ENCODE measurements at places on chromosomes 5 and 9. TPM values are rescaled to one million over a fixed set of nuclear protein-coding genes. Genes with fewer than 3 reads are reported as not detected.

GRCh38 chr5:43750809-43751208 is 147.8 kb downstream of the NNT start:
- no peak overlapping the region for H3K4me3 ChIP-seq
- H3K27me3 ChIP-seq: no peaks in the 10 kb centered on the region
- DNase-seq: no peak
- H3K27ac ChIP-seq: no peak overlapping the region
- H3K4me1 ChIP-seq: no peaks in the 10 kb centered on the region

Gene RPL12
- total RNA-seq: 1,078 TPM

DNA sequence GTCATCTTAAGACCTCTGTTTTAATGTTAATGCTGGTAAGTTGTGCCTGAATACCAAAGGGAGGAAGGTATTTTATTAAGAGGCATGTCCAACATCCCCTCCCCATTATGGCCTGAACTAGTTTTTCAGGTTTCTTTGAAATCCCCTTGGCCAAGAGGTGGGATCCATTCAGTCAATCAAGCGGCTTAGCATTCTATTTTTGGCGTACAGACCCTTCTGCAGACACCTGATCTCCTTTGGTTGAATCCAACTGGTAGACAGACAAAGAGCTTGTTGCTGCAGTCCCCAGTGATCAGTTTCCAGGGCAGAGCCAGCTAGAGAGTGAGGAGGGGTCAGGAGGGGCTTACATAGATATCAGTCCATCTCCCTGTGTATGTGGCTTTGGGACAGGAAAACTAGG is 7.9 kb upstream of the KCNMB1 start:
- H3K27me3 ChIP-seq: peaks cover 51% of the 10 kb centered on the region
- H3K27ac ChIP-seq: no peak overlapping the region
- no peaks in the 10 kb centered on the region for H3K36me3 ChIP-seq
- H3K4me1 ChIP-seq: peaks cover 9% of the 10 kb centered on the region
- no peak overlapping the region for H3K4me3 ChIP-seq

DNA sequence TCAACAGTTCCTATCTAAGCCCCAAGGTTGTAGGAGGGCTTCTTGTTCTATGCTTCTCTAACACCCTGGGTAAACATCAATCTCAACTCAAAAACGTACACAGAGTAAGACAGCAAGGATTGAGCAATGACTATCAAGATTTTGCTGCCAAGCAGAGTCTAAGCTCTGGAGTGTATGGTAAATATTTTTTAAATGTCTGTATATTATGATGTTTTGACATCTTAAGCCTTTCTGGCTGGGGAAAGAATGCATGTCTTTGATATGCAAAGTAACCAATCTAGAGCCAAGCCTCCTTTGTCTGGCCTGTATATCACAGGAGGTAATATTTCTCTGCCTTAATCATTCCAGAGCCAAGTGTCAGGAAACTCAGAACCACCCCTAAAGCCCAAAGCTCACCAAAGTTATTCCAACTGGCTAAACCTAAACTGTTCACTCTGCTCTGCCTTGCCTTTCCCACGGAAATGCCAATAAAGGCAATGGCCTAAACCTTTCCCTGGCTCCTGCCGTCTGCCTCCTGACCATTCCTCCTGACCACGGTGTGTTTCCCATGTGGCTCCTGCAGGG is 45.2 kb downstream of the YIPF5 start:
- no peaks in the 10 kb centered on the region for H3K36me3 ChIP-seq
- H3K27me3 ChIP-seq: no peaks in the 10 kb centered on the region
- H3K4me1 ChIP-seq: peaks cover 5% of the 10 kb centered on the region
- DNase-seq: no peak

GRCh38 chr9:105858877-105859276 is 164.5 kb downstream of the TMEM38B start:
- DNase-seq: no peak
- H3K27me3 ChIP-seq: peaks cover 9% of the 10 kb centered on the region

GRCh38 chr9:118533850-118534249 is 829.6 kb downstream of the TLR4 start:
- no peaks in the 10 kb centered on the region for H3K36me3 ChIP-seq
- H3K27me3 ChIP-seq: no peaks in the 10 kb centered on the region
- no peak overlapping the region for H3K4me3 ChIP-seq
- no peak overlapping the region for H3K27ac ChIP-seq

DNA sequence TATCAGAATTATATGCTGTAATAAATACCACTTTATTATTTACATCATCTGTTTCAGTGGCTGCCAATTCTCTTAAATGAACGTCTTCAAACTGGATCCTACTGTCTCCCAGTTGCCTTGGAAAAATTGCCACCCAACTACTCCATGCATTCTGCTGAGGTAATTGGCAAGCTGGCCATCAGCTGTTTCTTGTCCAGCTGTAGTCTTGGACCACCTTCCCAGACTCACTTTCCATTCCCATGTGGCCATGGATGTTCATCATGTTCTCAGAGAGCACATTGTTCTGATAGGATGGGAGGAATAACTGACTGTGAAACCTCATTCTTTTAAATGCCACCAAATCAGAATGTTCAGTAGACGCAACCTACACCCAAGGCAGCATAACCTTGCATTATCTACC is 157.5 kb downstream of the DOCK8 start:
- no peak for DNase-seq
- no peak overlapping the region for H3K27ac ChIP-seq
- H3K4me1 ChIP-seq: no peaks in the 10 kb centered on the region
- no peaks in the 10 kb centered on the region for H3K27me3 ChIP-seq
- H3K36me3 ChIP-seq: no peaks in the 10 kb centered on the region

GRCh38 chr5:52838326-52839015 is 50.8 kb downstream of the ITGA1 start:
- no peaks in the 10 kb centered on the region for H3K27me3 ChIP-seq
- no peak for DNase-seq
- peak overlapping the region; percentile 95 for H3K27ac ChIP-seq
- H3K4me1 ChIP-seq: peaks cover 71% of the 10 kb centered on the region

DNA sequence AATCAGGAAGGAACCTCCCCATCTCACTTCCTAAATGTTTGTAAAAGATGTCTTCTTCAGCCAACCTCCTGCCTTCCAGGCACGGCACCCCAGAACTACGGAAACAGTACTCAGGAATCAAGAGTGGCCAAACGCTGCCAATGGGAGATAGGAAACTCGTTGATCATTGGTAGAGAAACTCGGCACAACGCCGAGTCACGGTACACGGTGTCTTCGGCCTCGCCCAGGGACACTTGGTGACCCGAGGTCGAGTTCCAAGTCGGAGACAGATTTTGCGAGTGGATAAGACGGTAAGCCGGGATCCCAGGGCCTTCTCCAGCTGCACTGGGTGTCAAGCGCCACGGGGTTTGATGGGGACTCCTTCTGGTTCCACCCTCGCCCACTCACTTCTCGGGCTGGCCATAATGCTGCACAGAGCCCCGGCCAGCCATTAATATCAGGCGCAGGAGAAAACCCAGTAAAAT is 343 bp downstream of the KIAA0825 start:
- peak overlapping the region; percentile 93 for H3K4me3 ChIP-seq
- H3K4me1 ChIP-seq: peaks cover 33% of the 10 kb centered on the region
- DNase-seq: no peak
- no peaks in the 10 kb centered on the region for H3K36me3 ChIP-seq
- H3K27me3 ChIP-seq: no peaks in the 10 kb centered on the region

- H3K27me3 ChIP-seq: no peaks in the 10 kb centered on the region
- no peak overlapping the region for H3K27ac ChIP-seq
- H3K4me1 ChIP-seq: peaks cover 6% of the 10 kb centered on the region
- no peak for DNase-seq
These were observed 90.2 kb upstream of the CACNA1B start for GRCh38 chr9:137787381-137787780.

DNA sequence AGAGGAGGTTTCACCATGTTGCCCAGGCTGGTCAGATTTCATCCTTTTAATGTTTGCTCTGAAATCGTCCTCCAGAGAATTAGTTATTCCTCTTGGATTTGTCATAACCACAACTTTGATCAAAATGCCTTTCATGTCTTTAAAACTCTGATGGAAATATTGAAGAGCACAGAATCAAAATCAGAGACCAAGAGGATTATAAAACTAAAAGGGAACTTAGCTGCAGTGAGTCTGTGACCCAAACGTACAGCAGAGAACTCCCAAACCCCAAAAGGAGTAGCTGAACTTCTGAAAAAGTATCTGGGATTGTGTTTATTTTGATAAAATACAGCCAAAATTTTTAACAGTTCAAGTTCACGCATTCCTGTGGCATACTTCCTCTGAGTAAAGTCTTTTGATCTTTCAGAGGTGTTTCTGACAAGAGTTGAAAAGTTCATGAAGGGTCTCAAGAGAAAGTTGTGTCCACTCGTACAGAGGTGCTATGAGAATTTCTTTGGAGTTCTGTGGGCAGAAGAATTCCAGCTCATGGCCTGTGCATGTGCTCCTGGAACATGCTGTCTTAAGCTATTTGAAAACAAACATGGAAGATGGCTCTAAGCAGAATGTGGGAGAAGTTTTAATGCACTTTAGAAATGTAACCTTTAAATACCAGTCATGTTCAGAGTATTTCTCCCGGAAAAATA is 124.0 kb downstream of the ESM1 start:
- H3K27ac ChIP-seq: peak overlapping the region; percentile 12
- H3K27me3 ChIP-seq: peaks cover 32% of the 10 kb centered on the region
- peaks cover 13% of the 10 kb centered on the region for H3K4me1 ChIP-seq
- no peak overlapping the region for H3K4me3 ChIP-seq
- no peaks in the 10 kb centered on the region for H3K36me3 ChIP-seq

Gene MARCOL
- total RNA-seq: not detected

GRCh38 chr5:111694133-111694532 is 62.9 kb downstream of the NREP start:
- no peak for DNase-seq
- H3K27me3 ChIP-seq: no peaks in the 10 kb centered on the region
- H3K4me3 ChIP-seq: no peak overlapping the region
- H3K4me1 ChIP-seq: peaks cover 37% of the 10 kb centered on the region

GRCh38 chr5:150419630-150420270 is 7.0 kb upstream of the CD74 start:
- H3K4me3 ChIP-seq: no peak overlapping the region
- H3K36me3 ChIP-seq: no peaks in the 10 kb centered on the region
- DNase-seq: no peak

GRCh38 chr9:69001921-69002320 is 12.0 kb downstream of the PRKACG start:
- H3K4me3 ChIP-seq: no peak overlapping the region
- peaks cover 8% of the 10 kb centered on the region for H3K4me1 ChIP-seq
- H3K27ac ChIP-seq: no peak overlapping the region

DNA sequence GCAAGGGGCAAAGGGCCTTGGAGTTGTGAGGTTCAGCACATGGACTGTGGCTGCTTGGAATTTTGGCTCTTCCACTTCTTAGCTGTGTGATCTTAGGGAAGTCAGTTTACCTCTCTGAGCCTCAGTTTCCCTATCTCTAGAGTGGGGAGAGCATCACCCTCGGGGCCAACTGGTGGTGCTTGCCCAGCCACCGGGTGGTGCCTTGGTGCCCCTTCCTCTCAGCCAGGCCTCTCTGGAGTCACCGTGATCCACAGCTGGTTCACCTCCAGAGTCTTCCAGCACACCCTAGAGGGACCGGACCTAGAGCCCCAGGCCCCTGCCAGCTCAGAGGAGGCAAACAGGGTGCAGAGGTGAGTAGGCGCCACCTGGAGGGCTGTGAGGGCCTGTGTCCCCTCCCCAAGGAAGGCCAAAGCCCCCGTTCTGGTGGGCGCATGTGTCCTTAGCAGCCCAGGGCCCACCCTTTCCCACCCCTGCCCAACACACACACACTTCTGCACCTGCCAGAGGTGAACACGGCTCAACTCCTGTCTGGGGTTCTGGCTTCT is 7.7 kb downstream of the ADGRD2 start:
- H3K27me3 ChIP-seq: peaks cover 22% of the 10 kb centered on the region
- no peak for DNase-seq
- H3K4me1 ChIP-seq: no peaks in the 10 kb centered on the region
- H3K36me3 ChIP-seq: no peaks in the 10 kb centered on the region

GRCh38 chr9:81798606-81799005 is 109.3 kb upstream of the TLE1 start:
- H3K4me3 ChIP-seq: no peak overlapping the region
- DNase-seq: peak; percentile 1
- no peaks in the 10 kb centered on the region for H3K27me3 ChIP-seq
- no peaks in the 10 kb centered on the region for H3K36me3 ChIP-seq
- H3K27ac ChIP-seq: no peak overlapping the region
- peaks cover 7% of the 10 kb centered on the region for H3K4me1 ChIP-seq

Gene TAF11L10
- total RNA-seq: not detected

DNA sequence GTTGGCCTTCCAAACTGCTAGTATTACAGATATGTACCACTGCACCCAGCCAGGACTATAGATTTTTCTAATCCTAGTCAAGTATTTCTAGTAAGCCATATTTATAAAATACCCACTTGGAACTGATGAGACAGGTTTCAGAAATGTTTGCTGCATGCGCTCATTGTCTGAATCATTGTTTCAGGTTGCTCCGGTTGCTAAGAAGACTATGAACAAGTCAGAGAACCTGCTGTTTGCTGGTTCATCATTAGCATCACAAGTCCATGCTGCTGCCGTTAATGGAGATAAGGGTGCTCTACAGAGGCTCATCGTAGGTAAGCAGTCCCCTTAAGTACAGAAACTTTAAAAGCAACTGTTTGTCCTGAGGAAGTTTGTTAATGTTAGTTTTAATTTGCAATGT is 5.3 kb downstream of the INVS start:
- DNase-seq: no peak
- no peaks in the 10 kb centered on the region for H3K27me3 ChIP-seq
- H3K27ac ChIP-seq: no peak overlapping the region
- peaks cover 13% of the 10 kb centered on the region for H3K36me3 ChIP-seq
- H3K4me1 ChIP-seq: peaks cover 6% of the 10 kb centered on the region

GRCh38 chr5:94778299-94778698 is 159.8 kb downstream of the SLF1 start:
- H3K27me3 ChIP-seq: peaks cover 37% of the 10 kb centered on the region
- H3K27ac ChIP-seq: no peak overlapping the region
- no peak for DNase-seq
- peaks cover 8% of the 10 kb centered on the region for H3K4me1 ChIP-seq
- no peak overlapping the region for H3K4me3 ChIP-seq

GRCh38 chr5:124798890-124799289 is 52.5 kb upstream of the ZNF608 start:
- DNase-seq: no peak
- no peaks in the 10 kb centered on the region for H3K27me3 ChIP-seq
- peaks cover 20% of the 10 kb centered on the region for H3K4me1 ChIP-seq
- no peaks in the 10 kb centered on the region for H3K36me3 ChIP-seq
- H3K27ac ChIP-seq: no peak overlapping the region

Gene FSD1L
- 6.2 TPM for total RNA-seq

DNA sequence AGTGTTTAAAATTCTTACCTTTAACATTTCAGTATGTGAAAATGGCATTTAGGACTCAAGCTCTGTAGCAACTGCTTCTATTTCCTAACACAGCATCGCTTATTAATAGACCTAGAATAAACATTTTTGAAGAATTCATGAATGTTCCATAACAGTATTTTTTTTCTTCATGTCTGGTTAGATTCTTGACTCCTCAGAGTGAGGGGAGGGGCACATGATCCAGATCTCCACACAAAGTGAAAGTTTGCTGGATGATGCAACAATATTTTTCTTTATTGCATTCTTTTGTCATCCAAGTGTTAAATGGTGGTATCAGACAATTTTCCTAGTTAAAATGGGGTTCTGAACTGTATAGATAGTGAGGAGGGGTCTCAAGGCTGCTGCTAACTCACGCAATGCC is 130.8 kb upstream of the MAN2A1 start:
- peaks cover 28% of the 10 kb centered on the region for H3K4me1 ChIP-seq
- H3K27ac ChIP-seq: peak overlapping the region; percentile 40
- H3K27me3 ChIP-seq: no peaks in the 10 kb centered on the region
- DNase-seq: no peak
- H3K4me3 ChIP-seq: no peak overlapping the region

- DNase-seq: no peak
- H3K27ac ChIP-seq: no peak overlapping the region
- H3K4me1 ChIP-seq: peaks cover 12% of the 10 kb centered on the region
- H3K27me3 ChIP-seq: peaks cover 81% of the 10 kb centered on the region
- no peaks in the 10 kb centered on the region for H3K36me3 ChIP-seq
These were observed 596 bp downstream of the ENTREP1 start for GRCh38 chr9:69325409-69326212.

Data from osteocyte (in vitro differentiated cells).